ENCODE measurements at places on chromosomes 1 and 21. TPM values are rescaled to one million over a fixed set of nuclear protein-coding genes. Genes with fewer than 3 reads are reported as not detected.

DNA sequence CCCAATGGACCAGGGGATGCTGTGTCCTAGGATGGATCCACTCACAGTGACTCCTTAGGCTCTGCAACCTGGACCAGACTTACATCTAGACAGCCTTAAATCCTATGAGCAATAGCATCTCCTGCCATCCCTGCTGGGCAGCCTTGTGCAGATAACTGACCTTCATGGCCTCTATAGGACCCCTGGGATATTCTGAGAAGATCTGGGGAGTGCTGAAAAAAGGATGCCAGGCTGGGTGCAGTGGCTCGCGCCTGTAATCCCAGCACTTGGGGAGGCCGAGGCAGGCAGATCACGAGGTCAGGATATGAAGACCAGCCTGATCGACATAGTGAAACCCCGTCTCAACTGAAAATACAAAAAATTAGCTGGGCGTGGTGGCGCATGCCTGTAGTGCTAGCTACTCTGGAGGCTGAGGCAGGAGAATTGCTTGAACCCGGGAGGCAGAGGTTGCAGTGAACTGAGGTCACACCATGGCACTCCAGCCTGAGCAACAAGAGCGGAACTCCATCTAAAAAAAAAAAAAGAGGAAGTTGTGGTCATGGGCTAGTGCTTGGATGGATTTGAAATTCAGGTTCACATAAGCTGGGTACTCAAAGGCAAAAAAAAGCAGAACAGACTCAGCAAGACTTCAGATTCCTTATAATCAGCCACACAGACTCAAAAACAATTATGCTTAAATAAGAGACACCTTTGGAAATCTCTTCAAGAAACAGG, 10.9 kb upstream of the SH2D1B start:
- H3K36me3 ChIP-seq: no peaks in the 10 kb centered on the region
- H3K4me3 ChIP-seq: no peak overlapping the region
- H3K27ac ChIP-seq: no peak overlapping the region
- H3K27me3 ChIP-seq: no peaks in the 10 kb centered on the region
- no peak for DNase-seq

DNA sequence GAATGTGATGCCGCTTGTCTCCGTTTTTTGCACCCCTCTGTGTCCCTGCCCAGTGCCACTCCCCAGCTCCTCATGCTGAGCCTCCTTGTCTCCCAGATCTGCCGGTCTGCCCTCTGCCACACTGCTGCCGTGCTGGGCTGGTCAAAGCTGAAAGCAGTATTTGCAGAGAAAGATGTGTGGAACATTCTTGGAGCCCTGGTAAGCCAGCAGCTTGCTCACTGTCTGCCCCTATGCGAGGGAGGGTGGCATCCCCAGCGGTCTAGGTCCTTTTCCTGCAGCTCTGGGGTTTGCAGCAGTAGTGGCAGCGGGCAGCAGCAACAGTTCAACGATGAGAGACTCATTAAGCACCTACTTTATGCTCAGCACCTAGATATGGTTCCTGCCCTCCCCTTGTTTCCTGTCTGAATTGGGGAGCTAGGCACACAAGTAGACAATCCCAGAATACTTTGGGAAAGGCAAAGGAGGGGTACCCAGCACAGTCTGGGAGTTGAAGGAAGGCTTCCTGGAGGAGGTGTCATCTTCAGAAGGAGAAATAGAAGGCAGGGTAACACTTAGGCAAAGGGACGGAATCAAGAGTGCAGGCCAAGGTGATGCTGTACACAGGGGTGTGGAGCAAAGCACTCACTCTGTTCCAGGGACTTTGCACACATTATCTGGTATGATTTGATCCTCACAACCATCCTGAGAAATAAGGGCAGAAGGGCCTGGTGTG, 63.1 kb downstream of the KIF21B start:
- H3K4me3 ChIP-seq: no peak overlapping the region
- no peak overlapping the region for H3K27ac ChIP-seq
- no peak for DNase-seq
- no peaks in the 10 kb centered on the region for H3K36me3 ChIP-seq
- no peaks in the 10 kb centered on the region for H3K4me1 ChIP-seq
- H3K27me3 ChIP-seq: no peaks in the 10 kb centered on the region

- no peak overlapping the region for H3K4me3 ChIP-seq
- H3K27me3 ChIP-seq: no peaks in the 10 kb centered on the region
- H3K27ac ChIP-seq: no peak overlapping the region
- H3K4me1 ChIP-seq: no peaks in the 10 kb centered on the region
- DNase-seq: no peak
Observed at GRCh38 chr1:167196166-167196565, 24.5 kb upstream of the POU2F1 start.

DNA sequence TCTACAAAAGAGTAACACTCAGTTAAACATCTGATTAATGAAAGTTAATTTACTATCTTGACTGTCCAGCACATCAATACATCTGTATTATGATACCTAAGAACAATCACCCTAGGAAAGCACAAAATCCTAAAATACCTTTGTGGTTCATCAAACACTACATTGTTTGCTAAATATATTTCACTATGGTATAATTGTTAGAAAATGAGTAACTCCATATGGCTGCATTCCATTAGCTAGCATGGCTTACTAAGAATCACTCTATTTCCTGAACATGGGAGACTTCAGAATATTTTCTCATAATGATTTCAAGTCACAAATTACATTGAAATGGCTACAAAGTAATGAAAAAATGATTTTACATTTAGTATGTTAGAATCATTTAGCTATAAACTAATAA, 12.5 kb downstream of the TRMT1L start:
- no peaks in the 10 kb centered on the region for H3K27me3 ChIP-seq
- H3K4me1 ChIP-seq: no peaks in the 10 kb centered on the region
- peaks cover 7% of the 10 kb centered on the region for H3K36me3 ChIP-seq
- no peak overlapping the region for H3K27ac ChIP-seq
- no peak for DNase-seq

Gene PODN
- 122 TPM for total RNA-seq

Gene TTC22
- 10.9 TPM for total RNA-seq

Gene SYDE2
- 19.7 TPM for total RNA-seq
